ENCODE measurements at places on chromosomes 12 and 14.

- no peak for DNase-seq
Measured at GRCh38 chr12:94254270-94254669, 105.9 kb downstream of the PLXNC1 start.

GRCh38 chr12:122793685-122794106 lies 19.3 kb downstream of the CCDC62 start:
- DNase-seq = peak; percentile 88

DNA sequence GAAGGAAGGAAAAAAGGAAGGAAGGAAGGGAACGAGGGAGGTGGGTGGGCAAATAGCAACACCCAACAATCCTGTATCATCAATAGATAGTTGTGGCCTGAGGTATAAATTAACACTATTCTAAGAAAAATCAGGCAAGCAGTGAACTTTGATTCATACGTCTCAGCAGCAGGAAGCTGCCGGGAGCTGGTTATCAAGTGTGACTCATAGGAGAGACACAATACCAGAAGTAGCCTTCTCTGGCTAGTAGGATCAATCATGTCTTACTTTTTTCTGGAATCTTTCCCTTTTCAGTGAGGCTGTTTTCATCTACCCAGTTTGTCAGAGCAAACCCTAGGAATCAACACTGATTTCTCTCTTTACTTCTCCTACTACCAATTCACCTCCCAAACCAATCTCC lies 780.5 kb downstream of the NRXN3 start:
- no peak for DNase-seq

- DNase-seq = no peak
Measured at GRCh38 chr14:100062590-100062989, 2.6 kb upstream of the EVL start.

DNA sequence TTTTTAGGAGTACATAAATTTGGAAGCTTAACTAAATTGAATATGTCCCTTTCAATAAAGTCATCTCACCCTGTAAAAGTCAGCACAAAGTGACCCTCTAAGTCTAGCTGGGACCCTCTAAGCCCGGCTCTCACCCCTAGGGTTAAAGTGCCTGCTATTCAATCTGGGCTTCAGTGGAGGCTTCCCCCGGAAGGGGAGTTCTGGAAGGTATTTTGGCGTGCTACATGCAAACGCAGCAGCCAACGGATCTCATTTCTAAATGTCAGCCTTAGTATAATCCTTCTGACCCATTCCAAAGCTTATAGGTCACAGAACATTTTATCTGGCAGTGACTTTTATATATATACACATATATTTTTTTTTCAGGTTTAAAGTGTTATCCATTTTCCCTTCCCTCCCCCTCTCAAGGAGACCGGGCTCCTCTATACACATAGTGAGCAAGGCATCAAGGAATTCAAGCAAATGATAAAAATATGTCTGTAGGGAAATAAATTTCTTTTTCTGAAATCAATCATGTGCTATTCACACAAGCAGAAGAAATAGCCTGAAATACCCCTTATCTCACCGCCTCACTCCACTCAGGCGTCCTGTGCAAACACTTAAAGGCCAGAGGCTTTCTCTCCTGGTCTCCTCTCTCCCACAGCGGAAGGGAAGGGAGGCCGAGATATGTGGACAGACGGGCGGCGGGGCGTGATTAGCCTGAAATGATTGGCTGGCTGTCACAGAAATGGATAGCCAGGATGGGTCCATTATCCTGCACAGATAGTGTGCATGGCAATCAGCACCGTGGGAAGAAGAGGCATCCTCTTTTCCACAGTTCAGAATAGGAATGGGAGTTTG lies 301.7 kb downstream of the GALC start:
- DNase-seq = peak; percentile 42

DNA sequence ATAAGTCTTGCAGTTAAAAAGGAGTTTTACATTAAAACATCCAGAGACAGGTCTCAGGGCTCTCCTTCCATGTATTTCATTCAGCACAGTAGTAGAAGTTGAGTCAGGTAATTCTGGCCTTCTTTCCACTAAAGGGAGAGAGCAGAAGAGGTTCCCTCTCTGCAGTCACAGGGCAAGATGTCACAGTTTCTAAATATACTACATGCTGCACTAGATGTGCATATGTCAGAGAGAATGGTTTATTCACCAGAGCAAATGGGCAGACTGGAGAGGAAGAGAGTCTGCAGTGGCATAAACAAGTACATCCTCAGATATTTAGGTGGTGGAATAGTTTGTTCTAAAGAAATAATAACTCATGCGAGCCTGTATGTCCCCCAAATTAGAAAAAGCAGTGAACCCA lies 132.0 kb downstream of the KICS2 start:
- no peak for DNase-seq

DNA sequence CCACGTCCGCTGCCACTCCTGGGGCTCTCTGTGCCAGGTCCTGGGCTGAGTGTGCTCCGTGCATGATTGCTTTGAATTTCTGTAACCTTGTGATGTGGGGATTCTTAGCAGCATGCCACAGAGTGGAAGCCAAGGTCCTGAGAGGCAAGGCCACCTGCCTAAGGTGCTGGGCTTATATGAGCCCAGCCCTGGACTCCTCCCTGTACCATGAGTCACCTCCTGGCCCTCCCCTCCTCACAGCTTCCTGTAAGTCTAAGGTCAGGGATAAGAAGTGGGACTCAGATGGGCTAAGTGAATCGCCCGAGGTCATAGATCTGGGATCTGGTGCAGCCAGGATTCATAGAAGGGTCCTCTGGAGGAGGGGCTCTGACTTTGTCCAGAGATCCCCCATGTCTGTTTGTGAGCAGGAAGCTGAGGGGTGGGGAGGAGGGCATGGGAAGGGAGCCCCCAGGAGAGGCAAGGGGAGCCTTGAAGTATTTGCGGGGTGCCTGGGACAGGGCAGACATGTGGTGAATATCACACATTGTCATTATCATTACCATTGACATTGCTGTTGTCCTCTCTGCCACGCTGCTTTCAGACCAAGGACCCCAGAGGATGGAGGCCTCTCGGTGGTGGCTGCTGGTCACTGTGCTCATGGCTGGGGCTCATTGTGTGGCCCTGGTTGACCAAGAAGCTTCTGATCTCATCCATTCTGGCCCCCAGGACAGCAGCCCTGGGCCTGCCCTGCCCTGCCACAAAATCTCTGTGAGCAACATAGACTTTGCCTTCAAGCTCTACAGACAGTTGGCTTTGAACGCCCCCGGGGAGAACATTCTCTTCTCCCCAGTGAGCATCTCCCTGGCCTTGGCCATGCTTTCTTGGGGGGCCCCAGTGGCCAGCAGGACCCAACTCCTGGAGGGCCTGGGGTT lies 28.8 kb downstream of the SERPINA3 start:
- no peak for DNase-seq

DNA sequence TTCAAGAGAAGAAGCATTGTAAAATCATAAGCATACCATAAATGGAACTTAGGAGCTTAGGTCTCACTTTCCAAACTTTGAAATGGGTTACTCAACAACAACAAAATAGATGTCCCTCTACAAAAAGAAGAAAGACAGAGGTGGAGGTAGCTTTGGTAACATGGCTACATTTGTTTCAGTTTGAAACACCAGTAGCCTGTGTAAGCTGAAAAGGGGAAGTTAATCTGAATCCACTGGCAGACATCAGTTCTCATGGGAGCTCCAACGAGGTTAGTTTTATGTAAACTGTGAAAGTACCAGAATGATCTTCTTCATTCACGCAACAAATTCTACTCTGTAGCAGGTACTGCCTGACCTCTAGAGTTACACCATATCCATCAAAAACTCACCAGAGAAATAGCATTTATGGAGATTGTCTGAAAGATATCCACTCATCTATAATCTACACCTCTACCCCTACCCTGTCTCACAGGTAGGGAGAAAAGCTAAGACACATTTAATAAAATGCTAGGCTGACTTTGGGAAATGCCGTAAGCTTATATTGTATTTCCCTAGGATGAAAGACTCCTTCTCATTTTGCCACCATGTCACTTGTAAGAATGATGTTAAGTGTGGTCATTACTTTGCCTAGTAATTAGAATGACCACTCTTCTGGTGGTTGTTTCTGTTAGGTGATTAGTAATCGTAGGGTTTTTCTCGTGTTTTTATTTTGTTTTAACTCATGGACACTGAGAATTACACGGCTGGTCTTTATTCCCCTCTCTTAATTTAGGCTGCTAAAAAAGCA lies 224.1 kb downstream of the ASCL1 start:
- DNase-seq = no peak

DNA sequence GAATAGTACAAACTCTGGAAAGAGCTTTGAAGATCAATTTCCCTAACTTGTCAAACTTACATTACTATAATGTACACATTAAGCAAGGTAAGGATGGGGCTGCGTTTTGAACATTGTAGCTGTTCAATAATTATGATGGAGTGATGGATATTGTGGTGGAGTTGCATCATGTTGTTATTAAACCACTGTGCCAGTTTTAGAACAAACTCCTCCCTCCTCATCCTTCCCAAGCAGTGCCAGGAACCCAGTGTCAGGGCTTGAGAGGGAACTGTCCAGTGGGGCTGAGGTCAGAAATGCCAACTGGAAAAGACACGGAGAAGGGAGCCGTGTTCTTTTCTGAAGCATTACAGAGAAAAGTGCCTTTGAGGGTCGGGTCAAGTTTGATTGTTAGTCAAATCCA lies 31.9 kb upstream of the PAPOLA start:
- no peak for DNase-seq

GRCh38 chr14:44070046-44070445 lies 437.0 kb downstream of the FSCB start:
- no peak for DNase-seq

DNA sequence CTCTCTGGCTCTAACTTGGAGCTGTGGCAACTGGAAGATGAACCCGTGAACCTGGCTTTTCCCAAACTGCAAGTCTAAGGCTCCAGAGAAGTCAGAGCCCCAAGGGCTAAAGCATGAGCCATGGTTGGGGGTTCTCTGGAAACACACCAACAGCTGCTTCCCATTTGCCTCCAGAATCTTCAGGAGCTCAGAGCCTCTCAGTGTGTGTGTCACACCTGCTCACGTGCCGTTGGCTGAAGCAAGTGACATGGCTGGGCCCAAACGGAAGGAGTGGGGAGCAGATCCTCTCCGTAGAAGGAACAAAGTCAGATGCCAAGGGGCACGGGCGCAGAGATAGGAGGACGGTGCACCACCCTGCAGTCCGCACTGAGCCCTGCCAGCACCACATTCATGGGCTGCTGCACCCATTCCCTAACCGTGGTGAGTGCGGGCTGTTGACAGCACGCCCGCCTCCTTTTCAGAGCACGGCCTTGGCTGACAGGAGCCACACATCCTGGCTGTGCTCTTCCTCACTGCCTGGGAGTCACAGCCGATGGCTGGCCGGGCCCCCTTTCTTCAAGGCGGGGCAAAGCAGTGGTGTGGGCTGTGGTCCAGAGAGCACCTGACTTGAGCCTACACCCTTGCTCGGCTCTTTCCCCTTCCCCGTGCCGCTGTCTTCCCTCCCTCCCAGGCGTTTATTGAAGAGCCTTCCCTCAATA lies 16.6 kb upstream of the TRAF3 start:
- no peak for DNase-seq

DNA sequence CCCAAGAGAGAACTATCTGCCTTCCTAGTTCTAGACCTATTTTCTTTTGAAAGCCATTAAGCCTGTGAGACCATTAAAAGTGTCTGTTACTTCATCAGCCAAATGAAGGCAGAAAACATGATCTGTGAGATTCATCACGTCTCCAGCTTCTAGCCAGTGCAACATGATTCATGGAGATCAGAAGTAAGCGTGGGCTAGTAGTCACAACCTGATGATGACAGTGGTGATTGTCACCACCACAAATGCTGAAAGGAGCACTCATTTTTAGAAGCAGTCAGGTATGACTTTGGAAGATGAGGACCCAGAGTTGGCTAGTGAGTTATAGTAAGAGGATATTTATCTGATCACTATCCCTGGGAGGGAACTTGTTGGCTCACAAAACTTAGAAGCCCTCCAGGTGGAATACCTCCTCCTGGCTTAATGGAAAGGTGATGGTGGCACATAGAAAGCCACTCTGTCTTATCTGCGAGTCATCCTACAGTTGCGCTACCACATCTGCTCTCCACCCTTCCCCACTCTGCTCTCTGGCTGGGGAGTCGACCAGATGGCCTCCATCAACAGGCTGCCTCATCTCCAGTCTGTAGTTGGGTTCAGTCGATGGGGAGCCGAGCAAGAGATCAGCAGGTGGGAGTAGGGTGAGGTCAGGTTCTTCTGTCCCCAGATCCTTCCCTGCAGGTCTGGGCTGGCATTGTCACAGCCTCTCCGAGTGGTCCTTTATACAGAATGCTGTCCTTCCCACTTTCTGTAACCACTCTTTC lies 317.6 kb upstream of the FKBP4 start:
- DNase-seq = no peak

- no peak for DNase-seq
Measured at GRCh38 chr14:88296351-88296750, 26.7 kb downstream of the KCNK10 start.

DNA sequence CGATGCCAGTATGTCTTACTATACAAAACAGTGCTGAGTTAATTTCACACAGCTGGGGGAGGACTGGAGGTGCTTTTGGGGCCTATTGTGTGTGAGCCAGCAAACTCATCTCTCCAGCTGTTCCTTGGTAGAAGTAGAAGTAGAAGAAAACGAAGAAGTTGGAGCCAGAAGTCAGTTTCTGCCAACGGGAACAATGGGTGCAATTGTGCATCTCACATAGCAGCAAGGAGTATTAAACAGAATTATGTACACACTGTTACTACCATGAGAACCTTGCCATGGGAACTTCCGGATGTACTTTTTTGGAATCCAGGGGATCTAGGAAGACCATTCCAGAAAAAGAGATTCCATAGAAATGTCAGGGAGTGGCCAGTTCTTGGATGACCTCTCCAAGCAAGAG lies 88.6 kb downstream of the VCPKMT start:
- no peak for DNase-seq

DNA sequence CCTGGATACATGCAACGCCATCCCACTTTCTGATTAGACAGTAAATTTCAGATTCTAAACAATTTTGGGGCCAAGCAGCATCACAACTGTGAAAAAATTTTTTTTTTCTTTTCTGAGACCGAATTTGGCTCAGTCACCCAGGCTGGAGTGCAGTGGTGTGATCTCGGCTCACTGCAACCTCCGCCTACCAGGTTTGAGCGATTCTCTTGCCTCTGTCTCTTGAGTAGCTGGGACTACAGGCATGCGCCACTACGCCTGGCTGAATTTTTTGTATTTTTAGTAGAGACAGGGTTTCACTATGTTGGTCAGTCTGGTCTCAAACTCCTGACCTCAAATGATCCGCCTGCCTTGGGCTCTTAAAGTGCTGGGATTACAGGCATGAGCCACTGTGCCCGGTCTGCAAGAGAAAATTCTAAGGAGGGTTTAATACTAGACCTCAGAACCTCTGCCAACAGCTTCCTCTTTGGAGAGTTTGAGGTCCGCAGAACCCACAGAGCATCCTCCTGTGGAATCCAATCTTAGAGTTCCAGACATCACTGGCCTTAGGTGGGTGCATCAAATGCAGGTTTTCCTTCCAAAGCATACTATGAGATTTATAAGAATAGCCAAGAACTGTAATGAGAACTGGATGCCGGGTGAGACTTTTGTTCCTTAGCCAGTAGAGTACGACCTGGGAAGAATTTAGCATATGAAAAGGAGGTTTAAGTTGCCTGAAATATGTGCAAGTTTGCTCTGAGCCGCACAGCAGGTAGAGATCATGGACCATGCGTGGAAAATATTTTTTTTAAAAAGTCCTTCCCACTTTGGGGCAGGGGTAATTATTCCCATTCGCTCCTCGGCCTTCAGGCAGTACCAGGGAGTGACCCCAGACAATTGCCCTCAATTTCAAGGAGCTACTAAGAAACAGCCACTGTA lies 7.8 kb upstream of the PHC1 start:
- DNase-seq = no peak

GRCh38 chr12:80186727-80187217 lies 87.4 kb downstream of the OTOGL start:
- DNase-seq = peak; percentile 84

GRCh38 chr14:52089218-52089617 lies 20.4 kb upstream of the NID2 start:
- DNase-seq = no peak

- no peak for DNase-seq
Measured at GRCh38 chr12:117214797-117215196, 24.5 kb upstream of the FBXO21 start.
